GM23248 (cell line): ENCODE measurements at places on chromosomes 2 and 18.
A peak's percentile ranks its signal among the peaks of the same experiment; 100 is the strongest.

- no peak for DNase-seq
Measured at GRCh38 chr2:31051258-31052140, 86.7 kb downstream of the GALNT14 start.

GRCh38 chr18:26771524-26771923 is 94.0 kb downstream of the AQP4 start:
- DNase-seq: peak; percentile 44

DNA sequence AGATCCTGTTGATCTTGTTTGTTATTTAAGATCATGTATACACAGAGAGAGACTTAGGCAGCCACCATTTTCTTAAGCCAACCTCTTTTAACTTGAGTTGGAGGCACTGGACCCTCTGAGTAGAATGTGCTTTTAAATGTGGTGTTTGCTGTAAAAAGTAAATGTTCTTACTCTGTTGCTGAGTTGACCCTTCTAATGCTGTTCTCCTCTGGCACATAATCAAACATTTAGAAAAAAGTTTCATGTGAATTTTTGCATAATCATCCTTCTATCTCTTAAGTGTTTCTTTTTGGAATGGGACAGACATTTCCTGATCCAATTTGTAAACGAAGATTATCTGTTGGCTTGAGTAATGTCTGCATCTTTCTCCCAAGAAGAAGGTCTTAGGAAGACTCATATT is 255.1 kb upstream of the ETAA1 start:
- no peak for DNase-seq

DNA sequence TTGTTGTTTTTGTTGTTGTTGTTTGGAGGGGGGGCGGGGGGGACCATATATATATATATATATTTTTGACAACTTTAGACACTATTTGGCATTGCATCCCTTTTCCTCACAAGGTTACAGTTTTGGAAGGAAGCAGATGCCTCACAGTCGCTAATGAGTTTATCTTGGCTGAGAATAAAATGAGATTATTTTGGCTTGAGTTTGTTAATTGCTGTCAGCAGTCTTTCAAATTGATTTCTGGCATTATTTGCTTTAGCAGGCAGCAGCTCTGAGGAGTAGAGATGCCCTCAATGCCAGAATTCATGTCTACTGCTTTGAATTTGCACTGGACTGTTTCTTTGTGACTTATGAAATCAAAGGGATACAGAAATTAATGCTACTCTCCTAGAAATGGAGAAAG is 595.2 kb upstream of the HNMT start:
- DNase-seq: no peak

GRCh38 chr2:168515502-168515901 is 59.4 kb downstream of the CERS6 start:
- peak; percentile 91 for DNase-seq

DNA sequence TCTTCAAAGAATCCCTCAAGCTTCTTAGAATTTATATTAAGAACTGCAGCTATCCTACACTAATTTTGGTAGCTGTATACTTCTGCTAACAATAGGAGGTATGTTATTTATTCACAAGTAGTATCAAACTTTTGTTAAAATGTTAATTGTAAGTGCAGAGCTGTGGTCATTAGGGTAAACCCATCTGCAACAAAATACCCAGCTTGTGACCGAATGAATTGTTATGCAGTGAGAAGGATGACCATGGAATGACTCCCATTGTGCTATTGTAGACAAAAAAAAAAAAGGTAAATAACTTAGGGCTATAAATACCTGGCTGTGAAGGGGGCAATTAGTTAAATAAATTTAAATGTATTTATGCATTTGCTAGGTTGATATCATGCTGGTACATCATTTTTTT is 186.1 kb downstream of the ADCYAP1 start:
- no peak for DNase-seq

DNA sequence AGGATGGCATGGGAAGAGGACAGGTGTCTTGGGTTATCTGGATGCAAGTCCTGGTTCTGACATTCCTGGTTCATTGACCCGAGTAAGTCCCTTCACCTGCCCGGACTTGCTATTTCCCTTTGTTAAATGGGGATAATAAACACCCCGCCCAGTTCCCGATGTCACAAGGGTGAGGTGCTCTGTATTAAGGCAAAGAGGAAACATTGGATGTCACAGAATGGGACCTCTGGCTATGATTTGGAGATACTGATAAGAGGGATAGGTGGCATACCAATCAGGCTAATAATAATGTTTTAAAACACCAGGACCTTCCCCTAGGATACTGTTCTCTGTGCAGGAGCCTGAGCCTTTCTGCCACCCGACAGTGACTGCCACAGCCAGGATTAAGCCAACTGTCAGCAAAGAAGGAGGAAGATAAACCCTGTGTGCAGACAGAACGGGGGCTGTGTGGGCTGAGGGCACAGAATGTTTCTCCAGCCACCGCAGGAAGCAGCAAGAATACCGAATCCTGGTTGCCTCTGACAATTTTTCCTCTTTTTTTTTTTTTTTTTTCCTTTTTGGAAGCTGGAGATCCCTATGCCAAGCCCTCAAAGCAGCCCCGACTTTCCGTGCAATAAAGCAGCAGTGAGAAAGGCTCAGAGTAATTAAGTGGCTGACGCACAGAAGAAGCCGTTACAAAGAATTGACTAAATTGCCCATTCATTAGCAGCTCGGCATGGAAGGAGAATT is 336.6 kb downstream of the SMAD2 start:
- DNase-seq: no peak

DNA sequence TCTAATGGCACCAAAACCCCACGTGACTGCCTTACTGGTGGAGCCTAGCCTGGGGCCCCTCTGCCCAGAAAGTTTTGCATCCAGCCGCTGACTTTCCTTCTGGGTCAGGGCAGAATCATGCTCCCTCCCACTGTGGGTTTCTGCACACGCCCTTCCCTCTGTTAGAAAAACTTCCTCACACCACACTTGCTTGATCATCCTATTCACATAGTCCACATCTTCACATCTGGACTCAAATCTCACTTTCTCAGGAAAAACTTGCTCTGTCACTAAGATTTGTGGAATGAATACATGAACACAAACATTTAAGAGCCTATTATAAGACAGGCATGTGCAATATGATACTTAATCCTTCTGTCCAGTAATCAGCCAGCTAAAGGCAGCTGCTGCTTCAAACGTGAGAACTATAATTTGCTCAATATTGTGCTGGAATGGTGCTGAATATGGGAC is 274.7 kb downstream of the RND3 start:
- DNase-seq: peak; percentile 61

GRCh38 chr2:39736640-39737039 is 42.4 kb downstream of the THUMPD2 start:
- peak; percentile 77 for DNase-seq

DNA sequence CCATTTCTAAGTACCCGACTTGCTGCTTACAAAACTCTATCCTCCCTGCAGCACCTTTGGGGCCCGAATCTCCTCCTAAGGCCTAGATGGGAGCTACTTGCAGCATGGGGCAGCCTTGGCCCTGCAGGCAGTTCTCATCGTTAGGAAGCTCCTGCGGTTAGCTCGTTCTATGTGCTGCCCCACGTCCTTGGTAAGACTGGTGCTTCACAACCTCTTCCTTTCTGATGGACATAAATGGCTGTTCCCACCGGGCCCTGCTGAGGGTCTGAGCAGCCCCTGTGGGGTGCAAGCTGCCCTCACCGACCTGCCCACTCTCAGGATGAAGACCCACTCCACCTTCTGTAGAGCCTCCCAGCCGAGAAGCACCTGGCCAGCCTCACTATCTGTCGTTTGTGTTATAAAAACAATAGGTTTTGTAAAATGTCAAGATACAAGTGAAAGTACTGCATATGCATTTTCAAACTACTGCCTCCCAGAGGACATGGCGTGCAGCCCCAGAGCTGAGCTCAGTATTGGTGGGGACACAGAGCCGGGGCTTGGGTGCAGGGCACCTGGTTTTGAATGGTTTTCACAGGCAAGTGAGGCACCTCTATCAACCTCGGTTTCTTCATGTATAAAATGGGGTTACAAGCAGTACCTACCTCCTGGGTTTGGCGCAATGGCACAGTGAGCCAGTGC is 19.4 kb downstream of the OTOF start:
- DNase-seq: no peak

DNA sequence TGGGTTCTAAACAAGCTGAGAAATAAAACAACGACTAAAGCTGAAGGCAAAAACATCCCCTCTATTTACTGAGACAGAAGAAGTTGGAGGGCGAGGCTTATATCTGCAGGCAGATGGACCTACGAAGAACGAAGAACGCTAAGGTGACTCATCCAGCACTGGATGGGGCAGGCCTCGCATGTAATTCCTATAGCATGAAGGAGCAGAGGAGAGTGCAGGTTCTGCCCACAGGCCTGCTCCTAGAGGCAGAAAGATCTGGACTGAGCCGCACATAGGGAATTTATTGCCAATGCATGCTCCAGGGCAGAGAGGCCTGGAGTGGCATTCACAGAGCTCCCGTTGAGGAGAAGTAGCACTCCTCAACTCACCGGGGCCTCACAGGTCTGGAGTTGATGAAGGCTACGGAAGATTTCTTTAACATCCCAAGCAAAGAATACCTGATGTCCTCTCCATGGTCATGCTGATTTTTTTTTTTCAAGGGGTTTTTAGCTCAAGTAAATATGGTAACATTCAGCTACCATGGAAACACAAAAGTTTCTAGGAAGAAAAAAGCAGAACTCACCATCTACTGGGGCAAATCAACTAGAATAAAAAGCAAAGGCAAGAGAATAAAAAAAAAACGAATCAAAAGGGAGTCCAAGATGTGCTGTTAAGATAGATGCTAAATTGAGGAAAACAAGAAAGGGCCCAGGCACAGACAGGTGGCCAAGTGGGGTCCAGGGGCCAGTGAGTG is 10.4 kb upstream of the METTL21A start:
- DNase-seq: peak; percentile 27

GRCh38 chr18:56872140-56872539 is 221.0 kb downstream of the WDR7 start:
- DNase-seq: no peak

DNA sequence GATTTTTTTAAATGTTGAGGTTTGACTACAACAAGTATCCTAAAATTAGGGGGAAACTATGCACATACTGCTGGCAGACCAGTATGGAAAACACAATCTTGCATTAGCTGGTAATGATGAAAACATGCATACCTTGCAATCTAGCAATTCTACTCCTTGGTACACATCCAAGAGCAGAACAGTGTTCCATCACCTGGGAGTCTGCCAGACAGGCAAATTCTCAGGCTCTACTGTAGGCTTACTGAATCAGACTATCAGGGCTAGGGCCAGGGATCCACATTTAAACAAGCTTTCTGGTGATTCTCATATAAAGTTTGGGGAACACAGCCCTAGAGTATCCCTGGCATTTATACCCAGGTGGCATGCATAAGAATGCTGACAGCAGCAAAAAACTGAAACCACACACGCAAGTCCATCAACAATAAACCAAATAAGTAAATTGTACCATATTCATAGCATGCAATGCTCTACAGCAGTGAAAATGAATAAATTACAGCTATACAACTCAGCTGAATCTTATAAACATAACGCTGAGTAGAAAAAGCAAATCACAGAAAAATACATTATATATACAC is 13.6 kb downstream of the CDH2 start:
- peak; percentile 81 for DNase-seq
